Kidney (tissue), 22 donors: ENCODE measurements at places on chromosomes 16 and 17. TPM values are rescaled to one million over a fixed set of nuclear protein-coding genes. Genes with fewer than 3 reads are reported as not detected.

The ACLY gene
- total RNA-seq, result 104 TPM

The TOP2A gene
- total RNA-seq, result 2.7 TPM

The ABCC11 gene
- total RNA-seq, result not detected

The SLC16A6 gene
- 3.6 TPM for total RNA-seq

The KCNG4 gene
- not detected for total RNA-seq

DNA sequence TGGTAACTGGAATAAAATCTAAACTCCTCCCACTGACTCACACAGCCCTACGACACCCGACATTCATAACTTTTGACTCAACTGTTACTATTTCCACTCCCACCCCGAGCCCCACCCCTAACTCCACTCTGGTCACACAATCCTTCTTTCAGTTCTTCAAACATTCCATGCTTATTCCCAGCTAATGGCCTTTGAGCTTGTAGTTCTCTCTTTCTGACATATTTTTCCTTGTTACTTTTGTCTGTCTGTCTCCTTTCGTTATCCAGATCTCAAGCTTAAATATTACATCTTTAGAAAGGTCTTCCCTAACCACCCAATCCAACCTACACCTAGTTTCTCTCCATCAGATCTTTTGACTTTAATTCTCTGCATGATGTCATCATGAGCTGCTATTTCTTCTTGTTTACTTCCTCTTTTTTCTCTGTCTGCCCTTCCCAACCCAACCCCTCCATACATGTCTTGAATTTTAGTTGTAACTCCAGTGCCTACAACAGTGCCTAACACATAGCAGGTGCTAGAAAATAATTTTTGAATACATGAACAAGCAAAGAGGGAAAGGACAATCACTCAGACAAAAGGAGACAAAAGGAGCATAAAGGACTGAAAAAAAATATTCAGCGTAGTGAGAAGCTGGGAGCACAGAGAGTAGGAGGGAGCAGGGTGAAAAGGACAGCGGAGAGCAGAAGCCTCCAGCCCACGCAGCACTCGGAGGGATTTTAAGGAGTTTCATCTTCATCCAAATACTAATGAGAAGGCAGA is 65.2 kb upstream of the SMIM36 start:
- DNase-seq, result no peak
- peaks cover 5% of the 10 kb centered on the region for H3K4me1 ChIP-seq
- H3K27ac ChIP-seq, result peak overlapping the region; percentile 20
- H3K27me3 ChIP-seq, result no peaks in the 10 kb centered on the region

GRCh38 chr17:58232707-58233156 is 5.7 kb upstream of the LPO start:
- H3K36me3 ChIP-seq, result no peaks in the 10 kb centered on the region
- no peaks in the 10 kb centered on the region for H3K27me3 ChIP-seq
- DNase-seq, result no peak
- no peak overlapping the region for H3K4me3 ChIP-seq

GRCh38 chr16:31678649-31679325 is 151.1 kb downstream of the AHSP start:
- no peak overlapping the region for H3K27ac ChIP-seq
- DNase-seq, result no peak
- no peaks in the 10 kb centered on the region for H3K4me1 ChIP-seq
- H3K27me3 ChIP-seq, result no peaks in the 10 kb centered on the region
- H3K4me3 ChIP-seq, result no peak overlapping the region

DNA sequence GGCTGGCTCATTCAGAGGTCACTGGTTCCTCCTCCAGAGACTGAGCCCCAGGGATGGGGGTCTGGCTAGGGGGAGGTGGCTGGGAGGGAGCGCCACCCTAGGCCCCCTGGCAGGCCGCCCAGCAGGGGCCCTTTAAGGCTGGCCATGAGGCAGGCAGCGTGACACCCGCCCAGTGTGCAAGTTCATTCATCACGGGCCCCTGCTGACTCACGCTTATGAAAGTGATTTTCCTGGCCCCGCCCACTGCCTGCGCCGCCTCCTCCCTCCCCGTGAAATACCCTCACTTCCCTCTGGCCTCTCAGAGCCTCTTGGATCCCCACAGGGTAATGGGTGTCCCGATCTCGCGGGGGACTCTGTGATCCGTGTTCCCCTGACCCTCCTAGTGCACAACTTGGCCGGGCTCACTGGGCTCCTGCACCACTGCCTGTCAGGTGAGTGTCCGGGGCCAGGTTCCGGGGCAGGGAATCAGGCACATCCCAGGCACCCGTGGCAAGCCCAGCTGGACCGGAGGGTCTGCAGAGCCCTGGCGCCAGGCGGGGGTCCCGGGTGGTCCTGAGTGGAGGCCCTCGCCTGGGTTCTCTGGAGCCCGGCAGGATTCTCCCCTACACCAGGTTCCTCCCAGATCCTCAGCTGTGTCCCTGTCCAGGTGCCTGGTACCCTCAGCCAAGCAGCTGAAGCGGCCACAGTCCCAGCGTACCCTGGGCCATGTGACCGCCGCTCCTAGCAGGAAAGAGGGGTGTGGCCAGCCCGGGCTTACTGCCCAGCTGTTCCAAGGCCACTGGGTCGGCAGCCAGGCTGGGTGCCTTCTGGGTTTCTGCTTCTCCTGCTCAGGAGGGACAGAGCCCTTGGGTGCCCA is at the start of gene OSGIN1:
OSGIN1 (plus strand) TSS at position 301 of the 856 bp plus-strand sequence. CDS start 4,432 bp downstream, outside the sequence.
- peak within 1 kb of the TSS; percentile 96 for H3K27ac ChIP-seq
- H3K36me3 ChIP-seq, result no peaks in the 10 kb centered on the region
- DNase-seq, result peak; percentile 78
- no peaks in the 10 kb centered on the region for H3K27me3 ChIP-seq
- peaks cover 7% of the 10 kb centered on the region for H3K4me1 ChIP-seq
- peak within 1 kb of the TSS; percentile 91 for H3K4me3 ChIP-seq

DNA sequence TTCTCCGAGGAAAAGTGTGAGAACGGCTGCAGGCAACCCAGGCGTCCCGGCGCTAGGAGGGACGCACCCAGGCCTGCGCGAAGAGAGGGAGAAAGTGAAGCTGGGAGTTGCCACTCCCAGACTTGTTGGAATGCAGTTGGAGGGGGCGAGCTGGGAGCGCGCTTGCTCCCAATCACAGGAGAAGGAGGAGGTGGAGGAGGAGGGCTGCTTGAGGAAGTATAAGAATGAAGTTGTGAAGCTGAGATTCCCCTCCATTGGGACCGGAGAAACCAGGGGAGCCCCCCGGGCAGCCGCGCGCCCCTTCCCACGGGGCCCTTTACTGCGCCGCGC is at the start of gene ERBB2:
ERBB2 (plus strand) TSS at position 247 of the 330 bp plus-strand sequence. CDS start 175 bp downstream, outside the sequence.
- DNase-seq, result peak; percentile 93
- H3K4me3 ChIP-seq, result peak within 1 kb of the TSS; percentile 69
- H3K4me1 ChIP-seq, result peaks cover 49% of the 10 kb centered on the region
- H3K27ac ChIP-seq, result peak within 1 kb of the TSS; percentile 94
- H3K36me3 ChIP-seq, result no peaks in the 10 kb centered on the region

DNA sequence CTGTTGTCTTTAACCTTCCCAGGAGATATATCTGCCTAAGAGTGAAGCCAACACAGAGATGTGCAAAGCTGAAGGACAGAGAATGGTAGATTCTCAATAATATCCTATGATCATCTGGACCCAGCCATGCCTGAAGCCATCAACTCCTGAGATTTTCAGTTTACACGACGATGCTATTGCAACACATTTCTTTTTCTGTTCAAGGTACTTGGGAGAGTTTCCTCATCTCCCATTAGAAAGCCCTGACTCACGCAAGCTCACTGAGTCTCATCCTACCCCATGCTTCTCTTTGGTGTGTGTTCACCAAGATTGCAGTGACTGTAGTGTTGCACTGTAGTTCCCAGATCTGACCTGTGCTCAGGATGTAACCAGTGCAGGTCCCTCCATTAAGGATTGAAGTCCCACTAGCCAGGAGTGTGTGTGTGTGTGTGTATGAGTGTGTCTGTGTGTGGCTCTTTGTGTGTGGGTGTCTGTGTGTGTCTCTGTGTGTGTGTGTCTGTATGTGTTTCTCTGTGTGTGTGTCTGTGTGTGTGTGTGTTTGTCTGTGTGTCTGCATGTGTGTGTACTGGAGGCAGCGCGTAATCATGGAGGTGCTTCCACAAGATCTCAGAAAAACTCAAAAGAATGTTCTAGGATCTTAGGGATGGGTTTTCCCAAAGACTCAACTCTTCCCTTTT is 15.5 kb downstream of the CES1 start:
- H3K36me3 ChIP-seq, result no peaks in the 10 kb centered on the region
- H3K4me3 ChIP-seq, result no peak overlapping the region
- no peaks in the 10 kb centered on the region for H3K27me3 ChIP-seq

- peak overlapping the region; percentile 36 for H3K4me3 ChIP-seq
- DNase-seq, result no peak
- no peak overlapping the region for H3K27ac ChIP-seq
- no peaks in the 10 kb centered on the region for H3K4me1 ChIP-seq
- no peaks in the 10 kb centered on the region for H3K27me3 ChIP-seq
- peaks cover 2% of the 10 kb centered on the region for H3K36me3 ChIP-seq
Observed at GRCh38 chr17:69523244-69523861, 108.9 kb downstream of the MAP2K6 start.

GRCh38 chr17:21842332-21843317 is 150.3 kb downstream of the KCNJ18 start:
- no peak overlapping the region for H3K4me3 ChIP-seq
- DNase-seq, result peak; percentile 57
- no peaks in the 10 kb centered on the region for H3K27me3 ChIP-seq
- no peaks in the 10 kb centered on the region for H3K36me3 ChIP-seq
